AG04449 (cell line): ENCODE measurements at places on chromosomes 3 and 15.

DNA sequence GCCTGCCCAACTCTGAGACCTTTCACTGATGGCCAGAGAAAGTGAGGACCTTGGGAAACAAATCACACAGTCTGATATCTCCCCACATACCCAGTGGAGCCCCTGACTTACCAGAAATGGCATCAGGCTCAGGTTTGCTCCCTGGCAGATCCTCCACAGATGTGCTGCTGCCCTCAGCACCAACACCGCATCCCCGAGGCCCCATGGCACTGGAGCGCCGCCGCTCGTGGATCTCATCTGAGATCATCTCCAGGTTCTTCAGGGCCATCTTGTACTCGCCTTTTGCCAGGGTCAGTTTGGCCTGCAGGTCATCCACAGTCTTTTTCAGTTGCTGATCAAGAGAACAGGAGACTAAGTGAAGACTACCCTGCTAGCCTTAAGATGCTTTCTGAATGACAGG is 52.7 kb downstream of the CAPN7 start:
- no peak for DNase-seq

- DNase-seq, result no peak
Measured at GRCh38 chr3:28243424-28244106, 2.1 kb downstream of the CMC1 start.

DNA sequence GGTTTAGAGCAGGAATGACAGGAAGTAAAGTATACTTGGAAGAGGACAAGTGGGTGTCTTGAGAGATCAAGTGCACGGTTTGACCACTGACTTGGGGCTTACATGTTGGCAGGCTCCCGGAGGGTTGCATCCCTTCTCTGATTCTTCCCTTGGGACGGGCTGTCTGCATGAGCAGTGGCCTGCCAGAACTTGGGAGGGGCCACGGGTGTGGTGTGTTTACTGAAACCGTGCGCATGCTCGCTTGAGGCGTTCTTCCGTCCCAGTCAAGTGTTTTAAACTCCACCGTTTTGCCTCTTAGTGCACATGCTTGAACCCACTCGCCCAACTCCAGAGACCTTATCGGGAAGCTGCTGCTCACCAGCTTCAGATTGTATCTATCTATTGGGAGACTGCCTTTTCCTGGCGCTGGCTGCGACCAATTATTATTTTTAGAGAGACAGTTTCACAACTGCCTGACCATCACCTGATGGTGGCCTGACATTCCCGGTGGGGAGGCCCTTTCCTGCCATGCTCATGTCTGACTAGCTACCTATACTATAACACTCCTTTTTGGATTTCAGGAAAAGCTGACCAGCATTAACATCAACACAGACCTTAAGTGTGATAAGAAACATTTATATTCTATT is 14.9 kb upstream of the C3orf22 start:
- no peak for DNase-seq

DNA sequence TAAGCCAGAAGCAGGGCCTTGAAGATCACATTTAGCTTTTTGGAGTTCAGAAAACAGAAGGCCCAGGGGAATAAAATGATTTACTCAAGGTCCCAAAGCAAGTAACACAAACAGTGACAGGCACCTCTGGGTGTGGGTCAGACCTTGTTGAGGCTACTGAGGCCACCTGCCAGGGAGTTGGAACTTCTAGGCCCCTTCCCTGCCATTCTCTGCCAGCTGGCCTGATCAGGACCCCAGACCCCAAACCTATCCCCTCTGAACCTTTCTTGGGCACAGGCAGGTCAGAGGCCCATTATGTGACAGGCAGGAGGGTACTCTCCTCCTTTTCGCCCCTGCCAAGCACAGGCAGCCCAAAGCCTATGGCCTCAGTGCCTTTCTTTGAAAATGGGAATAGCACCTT is 49.4 kb upstream of the ATP2B2 start:
- DNase-seq, result no peak

DNA sequence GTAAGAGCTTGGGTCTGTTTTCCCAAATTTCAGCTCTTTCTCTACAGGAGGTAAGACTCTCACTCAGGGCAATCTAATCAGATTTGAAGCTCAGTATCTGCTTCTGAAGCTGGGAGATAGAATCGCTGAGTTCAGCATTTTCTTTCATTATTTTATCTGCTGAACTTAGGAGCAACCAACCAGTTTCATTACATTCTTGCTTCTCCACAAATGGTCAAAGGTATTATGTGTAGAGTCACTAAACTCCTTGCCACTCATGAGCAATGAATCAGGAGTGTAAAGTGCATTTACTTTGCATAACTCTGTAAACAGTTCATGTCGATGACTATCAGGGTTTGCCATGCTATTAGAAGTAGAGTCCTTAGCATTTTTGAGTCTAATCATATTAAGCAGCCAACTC is 249.4 kb downstream of the CHL1 start:
- no peak for DNase-seq

- no peak for DNase-seq
Measured at GRCh38 chr3:161081633-161082032, 23.5 kb downstream of the B3GALNT1 start.

DNA sequence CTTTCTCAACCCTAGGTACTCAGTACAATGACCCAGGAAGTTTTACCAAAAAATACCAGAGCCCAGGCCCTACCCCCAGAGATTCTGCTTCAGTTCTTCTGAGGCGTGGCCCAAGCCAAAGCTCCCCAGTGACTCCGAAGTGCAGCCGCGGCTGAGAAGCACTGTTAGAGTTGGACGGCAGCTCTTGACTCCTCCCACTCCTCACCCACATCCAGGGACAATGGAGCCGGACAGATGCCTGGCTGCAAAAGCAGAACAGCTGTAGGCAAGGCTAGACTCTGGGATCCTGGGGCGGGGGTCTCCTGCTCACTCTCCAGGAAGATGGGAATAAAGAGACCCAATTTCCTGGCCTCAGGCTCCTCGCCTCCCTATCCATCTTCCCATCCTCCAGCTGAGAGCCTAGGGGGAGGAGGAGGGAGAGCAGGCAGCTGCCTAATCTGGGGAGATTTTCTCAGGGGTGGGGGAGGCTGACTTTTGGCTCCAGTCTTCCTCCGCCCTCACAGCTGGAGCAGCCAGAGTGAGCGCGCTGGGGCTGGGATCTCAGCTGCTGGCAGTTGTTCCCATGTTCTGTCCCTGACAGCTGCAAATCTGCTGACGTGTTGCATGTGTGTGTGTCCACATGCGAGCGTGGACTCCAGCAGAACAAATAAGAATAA is 223.8 kb downstream of the OPA1 start:
- DNase-seq, result no peak

- no peak for DNase-seq
Measured at GRCh38 chr3:8739757-8740504, 6.3 kb downstream of the CAV3 start.

- DNase-seq, result no peak
Measured at GRCh38 chr3:107904536-107905066, 186.2 kb downstream of the CD47 start.

GRCh38 chr3:70882104-70882503 is 569.7 kb upstream of the MDFIC2 start:
- DNase-seq, result no peak

DNA sequence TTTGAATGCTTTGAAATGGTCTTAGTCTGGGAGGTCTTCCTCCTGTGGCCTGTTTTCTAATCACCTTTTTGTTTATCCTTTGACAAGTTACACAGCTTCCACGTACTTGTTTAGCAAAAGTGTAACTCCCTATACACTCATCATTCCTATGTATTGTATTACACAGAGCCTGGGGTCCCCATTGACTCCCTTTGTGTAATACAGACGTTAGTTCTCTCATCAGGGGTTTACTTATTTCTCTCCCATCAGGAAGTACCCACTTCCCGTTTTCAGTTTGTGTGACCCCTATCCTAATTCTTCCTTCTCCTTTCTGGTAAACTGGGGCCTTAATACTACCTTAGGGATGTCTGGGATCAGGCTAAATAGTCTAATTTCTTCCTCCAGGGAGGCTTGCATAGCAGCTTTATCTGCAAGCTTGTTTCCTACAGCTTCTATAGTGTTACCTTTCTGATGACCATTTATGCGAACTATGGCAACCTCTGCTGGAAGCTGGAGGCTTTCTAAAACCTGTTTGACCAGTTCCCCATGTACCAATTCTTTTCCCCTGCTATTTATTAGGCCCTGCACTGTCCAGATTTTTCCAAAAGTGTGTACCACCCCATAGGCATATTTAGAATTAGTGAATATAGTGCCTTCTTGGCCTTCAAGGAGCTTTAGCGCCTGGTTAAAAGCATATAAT is 22.4 kb downstream of the ARL8B start:
- no peak for DNase-seq

- no peak for DNase-seq
Measured at GRCh38 chr15:56927816-56928215, 9.4 kb downstream of the TCF12 start.

DNA sequence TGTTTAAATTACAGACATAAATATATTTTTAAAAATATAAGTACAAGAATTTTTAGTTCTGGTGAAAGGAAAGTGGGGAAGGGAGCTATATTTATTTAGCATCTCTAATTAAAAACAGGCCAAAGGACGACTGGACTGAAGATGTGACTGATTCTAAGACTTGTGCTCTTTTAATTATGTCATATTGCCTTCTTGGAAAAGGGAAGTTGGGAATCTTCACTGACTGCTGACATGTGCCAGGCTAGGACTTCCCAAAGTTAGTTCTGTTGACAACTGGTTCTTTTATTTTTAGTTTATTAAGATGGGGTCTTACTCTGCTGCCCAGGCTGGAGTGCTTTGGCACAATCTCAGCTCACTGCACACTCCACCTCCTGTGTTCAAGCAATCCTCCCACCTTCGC is 13.5 kb downstream of the CNOT10 start:
- DNase-seq, result no peak

GRCh38 chr15:80825361-80826030 is 46.3 kb downstream of the CEMIP start:
- no peak for DNase-seq

- no peak for DNase-seq
Measured at GRCh38 chr3:129346695-129347457, 68.2 kb downstream of the HMCES start.

DNA sequence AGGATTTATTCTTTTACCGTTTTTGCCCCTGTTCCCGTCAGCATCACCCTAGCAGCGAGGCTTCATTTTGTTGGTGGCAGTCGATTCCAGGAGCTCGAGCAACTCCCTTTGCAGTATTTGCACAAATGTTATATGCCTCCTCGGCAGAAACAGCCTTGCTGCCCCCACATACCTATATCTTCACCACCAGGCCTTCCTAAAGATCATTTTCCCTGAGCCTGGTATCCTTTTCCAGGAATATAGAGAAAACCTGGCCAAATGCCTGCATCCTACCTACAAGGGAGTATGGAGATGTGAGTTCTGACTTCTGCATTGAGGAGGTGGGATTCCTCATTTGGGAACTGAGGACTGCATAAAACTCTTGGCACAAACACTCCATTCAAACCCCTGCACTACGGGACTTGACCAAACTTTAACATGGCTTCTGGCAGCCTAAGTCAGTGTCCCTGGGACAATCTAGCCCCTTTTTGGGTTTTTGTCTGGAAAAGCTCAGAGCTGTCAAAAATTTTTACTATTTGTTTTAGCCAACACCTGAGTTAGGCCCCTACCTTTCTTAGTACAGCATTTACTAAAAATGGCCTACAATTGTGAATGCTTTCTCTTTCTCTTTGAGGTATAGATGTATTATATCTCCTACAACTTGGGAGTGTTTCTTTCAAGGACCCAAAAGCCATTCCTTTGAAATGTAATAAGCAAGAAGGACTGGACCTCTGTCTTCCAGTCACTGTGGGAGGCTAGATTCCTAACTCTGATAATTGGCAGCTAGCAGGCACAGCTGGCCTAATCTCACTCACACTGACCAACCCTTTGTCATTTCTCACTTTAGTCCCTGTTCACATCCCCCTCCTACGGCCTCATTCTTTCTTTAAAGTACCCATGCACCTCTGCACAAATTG is 12.1 kb upstream of the UBE2Q2 start:
- DNase-seq, result no peak

DNA sequence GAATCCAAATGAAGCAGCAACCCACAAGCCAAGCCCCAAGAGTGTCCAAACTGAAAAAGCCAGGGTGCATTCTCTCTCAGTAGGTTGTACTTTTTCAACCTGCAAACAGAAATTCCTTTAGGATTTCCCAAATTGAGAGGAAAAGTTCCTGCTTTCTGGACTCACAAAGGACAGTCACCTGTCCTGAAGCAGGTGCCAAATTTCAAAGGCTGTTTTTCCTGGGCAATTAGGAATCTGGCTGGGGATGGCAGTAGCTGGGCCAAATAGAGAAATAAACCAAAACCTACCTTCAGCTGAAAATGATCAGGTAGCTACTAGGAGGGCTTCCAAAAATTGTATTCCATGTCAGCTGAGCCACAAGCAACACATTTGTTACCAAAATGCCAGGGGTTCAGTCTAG is 83.1 kb upstream of the TP63 start:
- no peak for DNase-seq

- DNase-seq, result no peak
Measured at GRCh38 chr15:65244638-65245037, 33.4 kb upstream of the CILP start.

DNA sequence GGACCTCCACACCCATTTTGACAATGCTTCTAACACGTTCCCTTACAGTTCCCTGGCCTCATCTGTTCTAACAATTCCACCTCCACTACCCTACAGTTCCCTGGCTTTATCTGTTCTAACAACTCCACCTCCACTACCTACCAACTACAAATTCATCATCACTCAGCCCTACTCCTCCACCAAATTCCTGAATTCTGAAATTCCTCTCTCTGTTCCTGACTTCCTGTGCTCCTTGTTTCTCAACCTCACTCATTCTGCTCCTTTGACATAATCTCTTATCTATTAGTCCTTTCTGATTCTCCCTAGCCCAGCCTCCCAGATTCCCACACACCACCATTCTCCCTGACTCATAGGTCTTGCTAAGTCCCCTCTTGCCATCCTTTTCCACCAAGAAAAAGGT is 22.5 kb downstream of the UPK1B start:
- DNase-seq, result no peak

DNA sequence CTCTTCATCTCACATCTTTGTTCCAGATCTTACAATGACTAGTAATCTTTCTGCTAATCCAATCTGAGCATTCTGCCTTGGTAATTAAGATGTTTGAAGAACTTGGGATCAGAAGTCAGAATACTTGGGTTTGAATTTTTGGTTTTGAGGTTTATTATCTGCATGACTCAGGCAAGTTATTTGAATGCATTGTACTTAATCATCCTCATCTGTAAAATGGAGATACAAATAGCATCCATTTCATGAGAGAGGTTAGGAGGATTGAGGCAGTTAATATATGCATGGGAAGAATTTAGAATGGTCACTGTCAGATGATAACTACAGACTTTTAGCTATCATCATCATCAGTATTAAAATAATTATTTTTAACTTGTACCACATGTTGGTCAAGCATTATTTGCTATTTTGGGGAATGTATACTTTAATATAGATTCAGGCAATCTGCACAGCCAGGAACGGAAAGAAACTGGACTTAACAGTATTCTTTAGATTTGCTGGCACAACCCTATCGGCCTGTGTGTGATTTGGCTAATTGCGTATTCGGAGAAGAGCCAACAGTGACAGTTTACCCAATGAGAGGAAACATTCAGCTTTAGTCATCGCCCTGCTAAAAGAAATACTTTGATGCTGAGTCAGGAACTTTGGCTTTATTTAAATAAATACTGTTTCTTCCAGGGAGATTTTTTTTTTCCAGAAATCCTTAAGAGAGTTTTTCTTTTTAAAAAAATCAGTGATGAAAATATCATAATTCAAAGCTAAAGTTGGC is 600.0 kb downstream of the ROBO1 start:
- DNase-seq, result peak; percentile 70
